ENCODE measurements at places on chromosomes 1 and 21. TPM values are rescaled to one million over a fixed set of nuclear protein-coding genes. Genes with fewer than 3 reads are reported as not detected.

Gene C1orf141
- total RNA-seq: not detected

Gene NBPF11
- total RNA-seq: 18.0 TPM

Gene DIO1
- 4.1 TPM for total RNA-seq

Gene SPRR2F
- 5.1 TPM for total RNA-seq

Gene LRRN2
- total RNA-seq: 3.4 TPM

Gene CDA
- total RNA-seq: 1.5 TPM

Gene ILF2
- total RNA-seq: 241 TPM

Gene BMP8B
- 1.5 TPM for total RNA-seq

Gene CR1L
- total RNA-seq: not detected

Gene RGS13
- not detected for total RNA-seq

Gene FAM72D
- total RNA-seq: 3.4 TPM

Gene PERM1
- total RNA-seq: 0.62 TPM

Gene COL6A1
- total RNA-seq: 78.4 TPM

Gene PLEKHN1
- 16.7 TPM for total RNA-seq

Gene CRYBG2
- total RNA-seq: 67.7 TPM

Gene OLFML2B
- 11.9 TPM for total RNA-seq

Gene OR14K1
- not detected for total RNA-seq

Gene PAQR6
- total RNA-seq: 19.0 TPM

Gene LAMC2
- total RNA-seq: 14.8 TPM

Gene TPTE
- not detected for total RNA-seq

Gene PLPPR5
- 7.1 TPM for total RNA-seq
